ENCODE measurements at places on chromosomes 12 and 14. TPM values are rescaled to one million over a fixed set of nuclear protein-coding genes. Genes with fewer than 3 reads are reported as not detected.
A peak's percentile ranks its signal among the peaks of the same experiment; 100 is the strongest.

DNA sequence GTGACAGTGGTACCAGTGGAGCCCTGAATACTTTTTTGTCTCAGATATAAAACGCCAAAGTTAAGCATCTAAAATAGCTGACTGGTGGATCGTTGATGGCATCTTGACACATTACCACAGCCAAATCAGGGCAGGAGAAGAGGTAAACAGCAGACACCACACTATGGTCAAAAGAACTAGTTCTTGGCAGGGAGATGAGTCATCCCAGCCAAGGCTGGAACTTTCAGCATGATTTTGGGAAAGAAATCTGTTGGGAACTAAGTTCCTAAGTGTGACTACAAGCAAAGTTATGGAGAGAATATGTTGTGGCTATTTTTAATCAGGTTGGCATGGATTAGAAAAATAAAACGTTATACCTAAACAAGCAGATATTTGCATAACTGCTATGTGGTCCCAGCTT lies 36.9 kb downstream of the LGR5 start:
- H3K4me1 ChIP-seq = no peaks in the 10 kb centered on the region
- no peak for DNase-seq
- no peak overlapping the region for H3K27ac ChIP-seq
- no peaks in the 10 kb centered on the region for H3K36me3 ChIP-seq
- no peaks in the 10 kb centered on the region for H3K27me3 ChIP-seq

DNA sequence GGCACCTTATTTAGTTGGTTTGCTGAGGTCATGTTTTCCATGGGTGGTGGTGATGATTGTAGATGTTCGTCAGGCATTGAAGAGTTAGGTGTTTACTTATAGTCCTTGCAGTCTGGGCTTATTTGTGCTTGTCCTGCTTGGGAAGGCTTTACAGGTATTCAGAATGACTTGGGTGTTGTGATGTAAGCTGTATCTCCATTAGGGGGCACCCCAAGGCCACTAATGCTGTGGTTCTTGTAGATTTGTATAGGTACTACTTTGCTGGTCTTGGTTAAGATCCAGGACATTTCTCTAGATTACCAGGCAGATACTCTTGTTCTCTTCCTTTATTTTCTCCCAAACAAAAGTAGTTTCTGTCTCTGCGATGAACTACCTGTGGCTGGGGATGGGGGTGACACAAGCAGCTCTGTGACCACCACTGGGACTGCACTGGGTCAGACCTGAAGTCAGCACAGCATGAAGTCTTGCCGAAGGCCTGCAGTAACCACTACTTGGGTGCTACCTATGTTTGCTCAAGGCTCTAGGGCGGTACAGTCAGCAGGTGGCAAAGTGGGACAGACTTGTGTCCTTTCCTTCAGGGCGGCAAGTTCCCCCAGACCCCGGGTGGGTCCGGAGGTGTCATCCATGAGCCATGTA lies 35.8 kb upstream of the FBXO33 start:
- no peak overlapping the region for H3K4me3 ChIP-seq
- H3K4me1 ChIP-seq = no peaks in the 10 kb centered on the region
- H3K36me3 ChIP-seq = no peaks in the 10 kb centered on the region
- H3K27me3 ChIP-seq = no peaks in the 10 kb centered on the region
- DNase-seq = no peak
- H3K27ac ChIP-seq = no peak overlapping the region

DNA sequence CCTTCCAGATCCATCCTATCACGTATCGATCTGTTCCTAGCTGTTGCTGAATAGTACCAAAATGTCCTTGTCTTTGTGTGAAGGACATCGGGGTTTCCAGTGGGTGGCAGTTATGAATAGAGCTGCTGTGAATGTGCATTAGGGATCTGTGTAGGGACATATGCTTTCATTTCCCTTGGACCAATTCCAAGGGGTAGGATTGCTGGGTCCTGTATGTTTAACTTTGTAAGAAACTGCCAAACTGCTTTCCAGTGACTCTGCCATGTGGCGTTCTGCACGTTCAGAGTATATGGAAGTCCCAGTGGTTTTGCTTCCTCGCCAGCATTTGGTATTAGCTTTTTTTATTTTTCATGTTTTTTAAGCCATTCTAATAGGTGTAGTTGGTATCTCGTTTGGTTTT lies 28.6 kb downstream of the PACS2 start:
- H3K4me1 ChIP-seq = no peaks in the 10 kb centered on the region
- H3K4me3 ChIP-seq = no peak overlapping the region
- no peaks in the 10 kb centered on the region for H3K36me3 ChIP-seq

DNA sequence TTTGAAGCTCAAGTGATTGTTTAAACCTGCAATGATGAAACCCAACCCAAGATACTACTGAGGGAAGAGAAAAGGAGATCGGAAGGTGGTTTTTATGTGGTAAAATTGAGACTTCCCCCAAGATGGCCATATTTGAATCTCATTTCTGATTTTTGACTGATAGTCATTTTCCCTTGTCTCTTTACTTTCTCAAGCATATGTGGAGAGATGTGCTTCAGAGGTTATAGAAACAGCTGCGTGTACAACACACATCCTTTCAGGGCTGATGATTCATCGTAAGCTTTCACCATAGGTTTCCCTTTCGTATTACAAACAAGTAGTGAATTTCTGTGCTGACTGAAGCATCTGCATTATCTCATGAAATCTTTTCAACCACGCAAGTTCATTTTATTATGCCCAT lies 276.2 kb downstream of the EMP1 start:
- H3K4me1 ChIP-seq = no peaks in the 10 kb centered on the region
- no peak for DNase-seq
- H3K4me3 ChIP-seq = no peak overlapping the region
- H3K27ac ChIP-seq = no peak overlapping the region
- no peaks in the 10 kb centered on the region for H3K27me3 ChIP-seq
- no peaks in the 10 kb centered on the region for H3K36me3 ChIP-seq

Gene AMDHD1
- not detected for total RNA-seq

- H3K4me1 ChIP-seq = no peaks in the 10 kb centered on the region
- no peak overlapping the region for H3K4me3 ChIP-seq
- no peaks in the 10 kb centered on the region for H3K27me3 ChIP-seq
- no peaks in the 10 kb centered on the region for H3K36me3 ChIP-seq
These were observed 12.9 kb downstream of the BCL2L14 start for GRCh38 chr12:12083688-12084087.

DNA sequence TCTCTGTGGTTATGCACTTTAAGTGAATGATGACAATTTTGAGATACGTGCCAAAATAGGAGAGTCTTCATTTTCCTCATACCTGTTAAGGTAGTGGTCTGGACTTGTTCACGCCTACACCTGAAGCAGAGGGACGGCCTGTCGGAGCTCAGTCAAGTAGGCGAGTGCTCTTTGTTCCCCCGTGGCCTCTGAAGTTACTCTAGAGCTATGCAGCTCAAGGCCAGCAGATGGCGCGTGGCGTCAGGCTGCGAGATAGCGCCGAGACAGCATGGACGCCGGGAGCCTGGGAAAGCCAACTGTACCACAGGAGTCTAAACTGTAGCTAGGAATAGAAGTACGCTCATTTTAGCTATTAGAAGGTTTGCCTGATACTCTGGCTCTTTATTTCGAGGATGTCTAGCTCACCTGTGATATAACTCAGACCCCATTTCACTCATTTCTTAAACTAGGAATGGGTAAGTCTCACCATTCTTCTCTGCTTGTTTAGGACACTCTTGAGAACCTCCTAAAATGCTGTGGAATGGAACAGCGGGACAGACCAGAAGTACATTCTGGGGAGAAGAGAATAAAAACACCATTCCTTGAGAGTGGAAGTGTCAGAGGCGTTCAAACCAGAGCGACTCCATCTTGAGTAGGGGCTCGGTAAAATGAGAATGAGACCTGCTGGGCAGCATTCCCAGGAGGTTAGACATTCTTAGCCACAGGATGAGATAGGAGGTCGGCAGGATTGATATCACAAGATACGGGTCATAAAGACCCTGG lies 267.4 kb upstream of the HMGA2 start:
- no peaks in the 10 kb centered on the region for H3K27me3 ChIP-seq
- H3K4me1 ChIP-seq = no peaks in the 10 kb centered on the region
- no peaks in the 10 kb centered on the region for H3K36me3 ChIP-seq

Gene KRT77
- not detected for total RNA-seq

GRCh38 chr12:116037941-116038837 lies 239.3 kb downstream of the MED13L start:
- H3K4me1 ChIP-seq = no peaks in the 10 kb centered on the region
- no peaks in the 10 kb centered on the region for H3K36me3 ChIP-seq
- H3K4me3 ChIP-seq = no peak overlapping the region
- H3K27me3 ChIP-seq = no peaks in the 10 kb centered on the region
- no peak for DNase-seq
- no peak overlapping the region for H3K27ac ChIP-seq

GRCh38 chr12:31714406-31715271 lies 14.2 kb downstream of the AMN1 start:
- H3K36me3 ChIP-seq = no peaks in the 10 kb centered on the region
- H3K27me3 ChIP-seq = no peaks in the 10 kb centered on the region
- no peak for DNase-seq

DNA sequence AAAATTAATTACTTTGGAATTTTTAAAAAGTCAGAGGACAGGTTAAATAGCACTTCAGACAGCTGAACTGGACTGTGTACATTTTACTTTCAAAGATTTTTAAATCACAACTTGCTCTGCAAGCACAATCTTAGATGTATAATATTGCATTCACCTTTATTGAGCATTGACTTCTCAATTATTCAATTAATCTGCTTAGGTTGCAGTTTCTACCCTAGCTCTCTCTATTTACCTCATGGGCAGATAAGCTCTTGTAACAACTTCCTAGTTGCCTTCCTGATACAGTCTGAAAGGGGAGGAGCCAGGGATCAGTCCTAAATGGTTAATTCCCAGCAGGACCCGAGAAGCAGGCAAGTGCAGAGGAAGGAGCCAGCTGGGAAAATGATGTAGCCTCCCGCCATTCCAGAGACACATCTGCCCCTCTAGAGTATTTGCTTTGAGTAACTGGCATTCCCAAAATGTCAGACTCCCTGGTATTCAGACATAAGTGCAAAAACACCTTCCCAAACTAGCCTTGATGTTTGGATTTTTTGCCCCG lies 302.8 kb downstream of the GALC start:
- H3K27me3 ChIP-seq = no peaks in the 10 kb centered on the region
- no peak overlapping the region for H3K4me3 ChIP-seq
- no peaks in the 10 kb centered on the region for H3K36me3 ChIP-seq
- DNase-seq = no peak
- H3K27ac ChIP-seq = no peak overlapping the region
- no peaks in the 10 kb centered on the region for H3K4me1 ChIP-seq

DNA sequence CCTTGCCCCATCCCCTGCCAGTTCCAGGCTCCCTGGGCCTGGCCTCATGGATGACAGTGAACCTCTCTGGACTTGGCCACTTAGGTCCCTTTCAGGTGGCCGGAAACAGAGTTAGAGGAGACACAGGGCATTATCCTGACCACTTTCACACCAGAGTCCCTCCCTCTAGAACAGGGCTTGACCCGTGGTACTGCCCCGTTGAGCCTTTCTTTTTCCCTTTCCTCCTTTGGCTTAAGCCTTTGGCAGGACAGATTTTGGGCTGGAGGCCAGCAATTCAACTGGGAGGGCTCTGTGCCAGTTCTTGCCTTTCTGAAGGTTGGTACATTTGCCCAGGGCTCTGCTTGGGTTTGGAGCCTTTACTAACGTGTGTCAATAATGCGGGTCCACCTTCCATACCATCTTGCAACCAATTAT lies 22.8 kb downstream of the TPCN1 start:
- peak overlapping the region; percentile 92 for H3K27ac ChIP-seq
- peaks cover 55% of the 10 kb centered on the region for H3K4me1 ChIP-seq
- no peak overlapping the region for H3K4me3 ChIP-seq
- DNase-seq = peak; percentile 82
- H3K36me3 ChIP-seq = no peaks in the 10 kb centered on the region

- peak overlapping the region; percentile 39 for H3K4me3 ChIP-seq
- peaks cover 13% of the 10 kb centered on the region for H3K4me1 ChIP-seq
- peak; percentile 40 for DNase-seq
- no peaks in the 10 kb centered on the region for H3K27me3 ChIP-seq
- H3K27ac ChIP-seq = peak overlapping the region; percentile 87
- no peaks in the 10 kb centered on the region for H3K36me3 ChIP-seq
These were observed 1.1 kb downstream of the EMP1 start for GRCh38 chr12:13197526-13198143.

Gene HCAR1
- 0.11 TPM for total RNA-seq

GRCh38 chr12:115630136-115630535 lies 647.4 kb downstream of the MED13L start:
- no peak overlapping the region for H3K4me3 ChIP-seq
- H3K27ac ChIP-seq = no peak overlapping the region
- no peaks in the 10 kb centered on the region for H3K4me1 ChIP-seq
- no peaks in the 10 kb centered on the region for H3K27me3 ChIP-seq
- DNase-seq = no peak

Gene HOMEZ
- 21.9 TPM for total RNA-seq

Gene MFAP5
- total RNA-seq = 12.1 TPM

Gene RNF212B
- not detected for total RNA-seq

DNA sequence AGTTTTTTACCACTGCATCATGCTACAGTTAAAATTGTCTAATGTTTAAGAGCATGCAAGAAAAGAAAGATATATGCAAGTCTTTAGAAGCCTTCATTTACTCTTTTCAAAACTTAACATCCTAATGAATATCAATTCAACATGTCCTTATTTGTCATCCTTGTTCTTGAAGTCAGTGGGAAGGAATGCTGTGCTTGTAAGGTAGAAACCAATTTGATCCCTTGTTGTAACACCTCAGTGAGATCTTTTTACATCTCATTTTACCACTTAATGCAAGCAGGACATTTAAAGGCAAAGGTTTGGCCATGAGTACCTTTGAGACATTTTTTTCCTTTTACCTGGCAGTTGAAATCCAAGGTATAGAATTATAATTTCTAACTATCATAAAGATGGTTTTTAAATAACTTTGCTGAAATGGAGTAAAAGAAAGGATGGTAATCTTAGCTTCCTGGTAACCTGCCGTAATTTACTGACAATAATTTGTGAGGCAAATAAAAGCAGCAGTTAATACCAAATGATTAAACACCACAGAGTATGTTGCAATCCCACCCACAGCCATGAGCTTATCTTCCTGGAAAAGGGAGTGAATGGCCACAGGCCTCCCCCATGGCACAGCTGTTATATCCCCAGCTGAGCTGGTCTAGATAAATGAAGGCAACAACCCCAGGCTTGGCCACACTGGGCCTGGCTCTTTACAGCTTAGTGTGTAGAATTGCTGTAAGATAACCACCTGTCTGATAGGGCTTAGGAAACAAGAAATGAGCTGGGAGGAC lies 33.2 kb upstream of the STRN3 start:
- peak overlapping the region; percentile 48 for H3K27ac ChIP-seq
- no peaks in the 10 kb centered on the region for H3K36me3 ChIP-seq
- H3K27me3 ChIP-seq = no peaks in the 10 kb centered on the region

DNA sequence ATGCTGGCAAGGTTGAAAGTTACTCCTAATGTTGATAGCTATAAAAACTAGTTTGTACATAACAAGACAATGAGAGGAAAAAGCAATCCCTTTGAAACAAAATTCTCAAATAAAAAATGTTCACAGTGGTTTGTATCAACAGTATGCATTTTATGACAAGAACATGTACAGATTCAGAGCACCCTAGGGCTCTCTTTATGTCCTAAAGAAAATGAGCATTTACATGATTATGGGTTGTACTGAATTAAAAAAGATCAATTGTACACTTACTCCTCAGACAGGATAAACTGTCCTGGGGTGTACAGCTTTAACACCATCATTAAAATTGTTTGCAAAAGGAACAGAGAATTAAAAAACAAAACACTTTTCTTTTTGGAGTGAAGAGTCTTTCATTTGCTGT lies 22.2 kb downstream of the PPP1CC start:
- no peak overlapping the region for H3K4me3 ChIP-seq
- H3K4me1 ChIP-seq = no peaks in the 10 kb centered on the region
- peaks cover 33% of the 10 kb centered on the region for H3K36me3 ChIP-seq
- H3K27ac ChIP-seq = no peak overlapping the region
- DNase-seq = no peak

Measured in colonic mucosa (tissue), 4 donors.